NCI-H446 (cell line): ENCODE measurements at places on chromosomes 1 and 21.

GRCh38 chr1:223834660-223835263 lies 11.0 kb downstream of the TP53BP2 start:
- DNase-seq, result no peak

DNA sequence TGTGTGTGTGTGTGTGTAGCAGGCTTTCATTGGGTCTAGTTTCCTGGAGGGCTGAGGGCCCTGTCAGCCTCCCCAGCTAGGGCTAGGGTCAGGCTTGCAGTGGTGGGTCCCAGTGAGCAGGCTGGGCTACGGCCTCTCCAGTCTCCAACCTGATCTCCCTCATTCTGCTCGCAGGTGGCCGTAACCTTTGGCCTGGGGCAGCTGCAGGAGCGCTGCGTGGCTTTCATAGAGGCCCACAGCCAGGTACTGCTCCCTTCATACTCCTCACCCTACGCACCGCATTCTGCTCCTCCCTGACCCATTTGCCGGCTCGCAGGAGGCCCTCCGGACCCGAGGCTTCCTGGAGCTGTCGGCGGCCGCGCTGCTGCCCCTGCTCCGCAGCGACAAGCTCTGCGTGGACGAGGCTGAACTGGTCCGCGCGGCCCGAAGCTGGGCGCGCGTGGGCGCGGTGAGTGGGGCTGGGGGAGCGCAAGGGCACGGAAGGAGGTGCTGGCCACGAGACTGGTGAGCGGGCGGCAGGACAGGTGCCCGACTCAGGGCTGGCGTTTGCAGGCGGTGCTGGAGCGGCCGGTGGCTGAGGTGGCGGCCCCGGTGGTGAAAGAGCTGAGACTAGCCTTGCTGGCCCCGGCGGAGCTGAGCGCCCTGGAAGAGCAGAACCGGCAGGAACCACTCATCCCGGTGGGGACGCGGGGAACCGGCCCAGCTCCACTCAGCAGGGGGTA lies 4.7 kb downstream of the BTBD19 start:
- no peak for DNase-seq

- DNase-seq, result no peak
Observed at GRCh38 chr1:232579958-232580941, 49.7 kb downstream of the SIPA1L2 start.

DNA sequence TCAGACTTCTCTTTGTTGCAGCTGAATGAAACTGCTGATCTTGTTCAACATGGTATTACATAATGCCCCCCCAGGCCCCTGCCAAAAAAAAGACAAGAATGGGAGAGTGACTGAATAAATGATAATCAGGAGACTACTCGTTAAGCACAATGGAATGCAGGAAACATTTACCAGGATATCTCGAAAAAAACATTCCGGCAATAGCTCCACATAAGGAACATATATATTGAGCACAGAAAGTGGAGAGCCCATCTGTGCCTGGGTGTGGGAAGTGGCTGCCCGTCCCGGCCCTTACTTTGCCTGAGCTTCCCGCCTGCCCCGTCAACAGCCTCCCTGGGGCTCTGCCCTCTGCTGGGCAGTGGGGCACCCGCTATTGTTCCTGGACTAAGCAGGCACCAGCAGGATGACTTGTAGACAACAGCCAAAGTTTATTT lies 13.3 kb downstream of the TRIM11 start:
- DNase-seq, result no peak

DNA sequence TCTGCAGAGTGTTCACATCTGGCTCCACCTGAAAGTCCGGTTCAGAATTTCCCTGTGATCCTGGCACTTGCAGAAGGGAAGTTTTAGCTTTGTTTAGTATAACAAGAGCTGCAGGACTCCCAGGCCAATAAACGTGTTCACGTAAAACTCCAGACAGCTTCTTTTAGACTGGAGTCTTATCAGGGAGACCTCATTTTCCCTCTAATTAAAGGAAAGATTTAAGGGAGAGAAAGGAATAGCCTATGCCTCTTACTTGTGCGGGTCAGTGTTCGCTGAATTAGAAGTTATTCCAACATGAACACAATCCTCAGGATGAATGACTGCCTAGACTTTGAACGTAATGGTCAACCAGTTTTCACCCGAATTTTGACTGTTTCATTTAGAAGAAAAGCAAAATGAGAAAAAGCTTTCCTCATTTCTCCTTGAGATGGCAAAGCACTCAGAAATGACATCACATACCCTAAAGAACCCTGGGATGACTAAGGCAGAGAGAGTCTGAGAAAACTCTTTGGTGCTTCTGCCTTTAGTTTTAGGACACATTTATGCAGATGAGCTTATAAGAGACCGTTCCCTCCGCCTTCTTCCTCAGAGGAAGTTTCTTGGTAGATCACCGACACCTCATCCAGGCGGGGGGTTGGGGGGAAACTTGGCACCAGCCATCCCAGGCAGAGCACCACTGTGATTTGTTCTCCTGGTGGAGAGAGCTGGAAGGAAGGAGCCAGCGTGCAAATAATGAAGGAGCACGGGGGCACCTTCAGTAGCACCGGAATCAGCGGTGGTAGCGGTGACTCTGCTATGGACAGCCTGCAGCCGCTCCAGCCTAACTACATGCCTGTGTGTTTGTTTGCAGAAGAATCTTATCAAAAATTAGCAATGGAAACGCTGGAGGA lies 202.1 kb upstream of the SGIP1 start:
- DNase-seq, result no peak

GRCh38 chr1:198969981-198970380 lies 331.1 kb downstream of the PTPRC start:
- no peak for DNase-seq

GRCh38 chr1:34843392-34844251 lies 15.9 kb downstream of the SMIM12 start:
- DNase-seq, result no peak

GRCh38 chr1:7770669-7770996 lies 463 bp upstream of the VAMP3 start:
- DNase-seq, result no peak

DNA sequence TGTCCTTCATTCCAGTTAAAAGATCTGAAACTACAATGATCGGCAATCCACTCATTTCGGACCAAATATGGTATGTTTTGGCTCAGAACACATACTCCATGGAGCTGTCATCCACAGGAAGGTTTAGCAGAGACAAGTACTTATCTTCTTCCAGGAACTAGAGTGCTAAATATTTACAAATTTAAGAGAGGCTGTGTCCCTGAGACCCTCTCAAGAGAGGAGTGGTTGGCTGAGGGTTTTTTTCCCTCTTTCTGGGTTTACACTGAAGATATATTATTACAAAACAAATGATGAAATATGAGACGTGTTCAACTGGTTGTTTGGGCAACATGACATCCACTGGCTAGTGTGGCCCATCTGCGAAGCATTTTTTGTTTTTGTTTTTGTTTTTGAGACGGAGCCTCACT lies 25.9 kb upstream of the NID1 start:
- DNase-seq, result no peak

- no peak for DNase-seq
Observed at GRCh38 chr1:172298911-172299310, 121.6 kb upstream of the C1orf105 start.

- DNase-seq, result no peak
Observed at GRCh38 chr21:25560891-25561290, 46.4 kb downstream of the MRPL39 start.

DNA sequence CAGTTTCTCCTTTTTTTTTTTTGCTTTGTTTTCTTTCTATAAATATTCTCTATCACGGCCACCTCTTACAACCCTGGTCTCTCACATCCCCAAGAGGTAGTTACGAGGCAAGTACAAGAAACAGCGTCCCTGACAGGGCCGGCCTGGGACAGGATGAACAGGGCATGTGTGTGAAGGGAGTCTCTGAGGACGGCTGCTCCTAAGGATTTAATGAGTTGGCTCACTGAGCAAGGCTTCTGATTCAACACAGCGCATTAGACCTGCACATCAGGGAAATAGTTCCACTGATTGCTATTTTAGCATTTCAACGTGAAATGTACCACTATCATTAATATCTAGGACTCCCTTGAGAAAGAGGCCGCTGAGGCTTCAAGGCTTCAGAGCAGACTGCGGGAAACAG lies 54.0 kb downstream of the NTPCR start:
- DNase-seq, result no peak

DNA sequence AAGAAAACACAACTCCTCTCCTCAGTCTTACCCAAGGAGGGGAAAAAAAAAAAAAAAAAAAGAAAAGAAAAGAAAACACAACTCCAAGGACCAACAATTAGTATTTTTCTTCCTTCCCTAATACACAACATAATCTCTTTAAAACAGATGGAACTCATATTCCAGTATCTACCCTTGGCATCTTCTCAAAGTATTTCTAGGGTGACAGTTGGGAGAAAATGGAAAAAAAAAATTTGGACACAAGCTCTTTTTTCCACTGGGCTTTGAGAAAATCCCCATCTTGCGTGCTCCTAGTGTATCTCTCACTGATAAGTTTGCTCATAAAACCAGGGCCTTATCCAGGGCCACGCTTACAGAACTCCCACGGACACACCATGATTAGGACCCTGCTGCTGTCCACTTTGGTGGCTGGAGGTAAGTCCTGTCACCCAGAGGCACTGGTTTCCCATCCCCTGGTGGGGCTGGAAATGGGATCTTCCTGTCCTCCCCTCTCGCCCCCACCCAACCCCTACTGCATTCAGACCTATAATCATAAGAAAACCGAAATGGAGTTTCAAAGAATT lies at the start of gene CELA2B:
Gene CELA2B (plus strand): TSS at position 353 of the 563 bp plus-strand sequence. CDS start 22 bp downstream, at position 375.
- no peak for DNase-seq

- DNase-seq, result no peak
Observed at GRCh38 chr1:7482772-7483495, 288.2 kb upstream of the VAMP3 start.
